ENCODE measurements at places on chromosomes 7 and 10.

DNA sequence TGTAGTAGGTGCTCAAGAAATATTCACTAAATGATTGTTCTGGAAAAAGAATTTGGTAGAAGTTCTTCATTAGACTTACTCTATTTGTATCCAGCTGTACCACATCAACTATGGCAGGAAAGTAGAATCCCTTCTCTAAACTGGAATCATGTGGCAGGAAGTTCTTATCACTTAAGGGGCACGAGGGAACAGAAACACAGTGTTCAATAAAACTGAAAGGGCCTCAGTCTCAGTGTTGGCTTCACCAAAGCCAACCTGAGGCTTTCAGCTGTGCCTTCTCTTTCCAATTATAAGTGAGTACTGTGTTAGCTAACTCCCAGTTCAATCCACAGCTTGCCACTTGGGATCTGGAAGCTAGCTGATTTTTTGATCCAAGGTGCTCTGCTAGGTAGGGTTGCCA lies 257.6 kb upstream of the LRGUK start:
- no peak for DNase-seq

DNA sequence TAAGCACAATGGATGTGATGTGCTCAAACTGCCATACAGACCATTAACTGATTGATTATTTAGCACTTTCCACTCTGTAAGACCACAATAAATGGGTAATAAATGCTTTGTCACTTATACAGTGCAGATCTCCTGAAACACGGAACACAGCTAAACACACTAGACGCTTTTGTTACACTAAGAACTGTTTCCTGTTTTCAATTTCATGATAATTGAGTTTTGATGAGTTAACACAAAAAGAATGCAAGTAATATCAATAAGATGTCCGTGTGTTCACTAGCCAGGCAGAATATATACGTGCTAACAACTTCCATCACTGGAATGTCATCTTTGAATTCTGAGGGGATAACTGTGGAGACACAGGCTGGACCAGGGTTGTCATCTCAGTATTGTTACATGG lies 178.8 kb downstream of the SKAP2 start:
- no peak for DNase-seq

- DNase-seq: peak; percentile 82
Measured at GRCh38 chr10:102917314-102917961, 656 bp upstream of the CNNM2 start.

DNA sequence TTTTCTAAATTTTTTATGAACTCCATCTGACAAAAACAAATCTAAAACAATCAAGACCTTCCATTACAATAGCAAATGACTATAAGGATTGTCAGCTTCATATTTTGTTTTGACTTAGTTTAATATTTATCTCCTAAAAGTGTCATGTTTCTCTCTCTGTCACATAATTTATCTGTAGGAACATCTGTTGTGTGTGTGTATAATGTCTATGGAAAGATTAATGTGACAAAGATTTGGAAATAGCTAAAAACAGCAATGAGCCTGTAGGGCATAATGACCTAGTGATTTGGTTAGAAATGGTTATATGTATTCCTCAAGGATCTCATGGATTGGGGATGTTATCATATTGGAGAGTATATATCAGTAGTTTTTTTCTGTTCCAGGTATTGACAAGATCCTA lies 69.6 kb upstream of the MDFIC start:
- no peak for DNase-seq

GRCh38 chr10:59867590-59867989 lies 38.8 kb downstream of the CCDC6 start:
- DNase-seq: no peak

DNA sequence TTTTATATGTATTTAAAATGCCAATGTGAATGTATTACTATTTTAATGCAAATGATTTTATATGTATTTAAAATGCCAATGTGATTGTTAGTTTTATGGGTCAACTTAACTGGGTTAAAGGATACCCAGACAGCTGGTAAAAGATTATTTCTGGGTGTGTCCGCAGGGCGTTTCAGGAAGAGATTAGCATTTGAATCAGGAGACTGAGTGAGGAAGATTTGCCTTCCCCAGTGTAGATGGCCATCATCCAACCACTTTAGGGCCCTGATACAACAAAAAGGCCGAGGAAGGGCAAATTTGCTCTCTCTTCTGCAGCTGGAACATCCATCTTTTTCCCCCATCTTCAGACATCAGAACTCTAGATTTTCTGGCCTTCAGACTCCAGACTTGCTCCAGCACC lies 116.2 kb downstream of the BAMBI start:
- no peak for DNase-seq

- no peak for DNase-seq
Measured at GRCh38 chr7:24926623-24927524, 53.1 kb downstream of the OSBPL3 start.

DNA sequence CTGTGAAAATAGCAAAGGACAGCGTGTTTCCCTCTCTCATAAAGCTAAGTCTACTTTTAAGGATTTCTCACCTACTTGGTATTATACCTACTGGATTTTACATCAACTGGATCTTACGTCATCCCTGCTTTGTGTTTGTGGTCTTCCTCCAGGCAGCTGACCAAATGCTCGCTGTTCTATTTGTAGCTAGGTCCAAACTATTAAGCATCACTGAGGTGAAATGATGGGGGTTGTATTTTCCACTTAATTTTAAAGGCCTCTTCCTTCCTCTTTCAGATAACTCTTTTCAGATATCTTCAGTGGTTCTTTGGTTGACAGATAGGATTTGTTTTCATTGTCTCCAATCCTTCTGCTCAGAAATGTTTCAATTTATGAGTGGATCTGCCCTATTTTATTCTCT lies 169.7 kb downstream of the RNLS start:
- no peak for DNase-seq

DNA sequence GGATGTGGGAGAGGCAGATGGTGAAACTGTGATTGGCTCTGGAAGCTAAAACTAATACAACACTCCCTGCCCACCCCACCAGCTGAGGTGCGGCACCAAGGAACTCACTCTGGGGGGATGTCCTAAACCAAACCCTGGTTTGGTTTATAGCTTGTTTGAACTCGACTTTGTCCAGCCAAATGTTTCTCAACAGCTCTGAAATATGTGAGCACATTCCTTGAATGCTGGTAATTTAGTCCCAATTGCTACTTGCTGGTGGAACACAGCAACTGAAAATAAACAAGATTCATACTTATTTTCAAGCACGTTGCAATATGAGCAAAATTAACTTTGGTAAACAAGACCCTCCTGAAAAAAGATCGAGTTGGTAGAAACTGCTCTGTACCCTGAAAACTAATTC lies 39.7 kb upstream of the CARD11 start:
- no peak for DNase-seq

- DNase-seq: no peak
Measured at GRCh38 chr10:103681617-103682399, 173.6 kb downstream of the SH3PXD2A start.

DNA sequence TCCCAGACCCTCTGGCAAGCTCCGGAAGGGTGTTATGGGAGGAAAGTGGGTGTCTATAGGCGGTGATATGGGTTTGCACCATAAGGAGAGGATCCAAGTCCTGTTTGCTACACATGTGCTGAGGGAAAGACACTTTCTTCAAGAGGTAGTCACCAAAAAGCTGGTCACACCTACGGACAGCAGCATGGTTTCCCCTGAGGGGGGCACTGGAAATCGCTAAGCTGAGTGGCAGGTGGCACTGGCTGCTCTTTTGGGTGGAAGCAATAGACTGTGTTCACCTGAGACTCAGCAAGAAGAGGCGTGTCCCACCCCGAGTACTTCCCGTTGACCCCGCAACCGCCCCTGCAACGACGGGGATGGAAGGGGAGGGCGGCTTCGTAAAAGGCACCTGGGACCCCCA lies 1.8 kb upstream of the FOXI2 start:
- DNase-seq: no peak

DNA sequence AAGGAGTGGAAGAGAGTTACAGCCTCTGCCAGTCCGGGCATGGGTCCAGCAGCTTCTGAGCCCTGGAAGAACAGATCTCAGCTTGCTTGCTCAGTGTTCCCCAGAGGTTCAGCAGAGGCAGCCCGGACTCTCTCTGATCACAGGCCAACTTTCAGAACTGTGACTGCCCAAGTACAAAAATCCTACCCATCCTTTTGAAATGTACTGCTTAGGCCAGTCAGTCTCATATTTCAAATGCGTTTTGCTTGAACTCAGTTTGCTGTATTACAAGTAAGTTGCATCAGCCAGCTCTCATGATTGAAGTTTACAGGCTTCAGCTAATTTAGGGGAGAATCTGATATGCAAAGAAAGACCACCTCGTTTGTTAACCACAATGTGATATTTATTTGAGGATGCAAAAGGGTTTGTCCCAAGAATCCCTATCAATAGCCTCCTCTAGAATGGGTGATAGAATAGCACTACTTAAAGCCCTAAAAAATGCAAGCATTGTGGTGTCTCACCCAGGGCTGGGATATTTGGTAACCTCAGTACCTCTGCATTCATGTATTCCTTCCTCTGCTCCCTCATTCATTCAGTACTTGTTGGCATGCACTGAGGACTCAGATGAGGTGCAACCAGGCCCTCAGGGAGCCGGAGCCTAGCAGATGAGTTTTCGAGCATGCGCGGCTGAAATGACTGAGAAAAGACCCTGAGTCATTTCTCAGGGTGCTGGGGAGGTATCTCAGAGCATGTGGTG lies 7.0 kb downstream of the AIMP2 start:
- DNase-seq: no peak

DNA sequence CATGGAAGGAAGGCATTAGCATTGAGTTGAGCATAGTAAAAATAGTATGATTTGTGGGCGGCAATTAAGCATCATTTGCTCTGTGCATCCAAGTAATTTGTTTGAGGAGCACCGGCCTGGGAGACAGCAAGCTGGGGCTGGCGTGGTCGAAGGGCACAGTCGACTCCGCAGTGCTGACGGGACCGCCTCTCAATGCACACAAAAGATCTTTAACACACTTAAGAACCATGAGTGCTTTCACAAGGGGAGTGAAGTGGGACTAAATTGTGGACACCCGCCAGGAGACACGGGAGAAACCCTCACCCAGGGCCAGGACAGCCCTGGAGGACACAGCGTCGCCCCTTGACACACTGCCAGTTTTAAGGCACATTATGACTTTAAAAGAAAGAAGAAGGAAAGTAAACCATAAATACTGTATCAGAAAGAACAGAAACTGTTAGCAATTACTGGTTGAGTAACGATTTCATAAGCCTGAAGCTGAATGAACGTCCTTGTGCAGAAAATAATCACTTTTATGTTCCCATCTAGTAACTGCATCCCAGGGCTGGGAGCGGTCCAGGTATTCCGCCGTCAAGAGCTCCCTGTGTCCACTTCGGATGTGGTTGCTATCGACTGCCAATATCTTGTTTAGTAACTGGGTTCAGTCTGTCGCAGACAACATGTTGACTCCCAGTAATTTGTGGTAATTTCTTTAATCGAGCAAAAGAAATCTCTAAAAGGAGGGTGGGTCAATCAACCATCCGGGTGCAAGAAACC lies 102.1 kb downstream of the EBF3 start:
- DNase-seq: no peak

DNA sequence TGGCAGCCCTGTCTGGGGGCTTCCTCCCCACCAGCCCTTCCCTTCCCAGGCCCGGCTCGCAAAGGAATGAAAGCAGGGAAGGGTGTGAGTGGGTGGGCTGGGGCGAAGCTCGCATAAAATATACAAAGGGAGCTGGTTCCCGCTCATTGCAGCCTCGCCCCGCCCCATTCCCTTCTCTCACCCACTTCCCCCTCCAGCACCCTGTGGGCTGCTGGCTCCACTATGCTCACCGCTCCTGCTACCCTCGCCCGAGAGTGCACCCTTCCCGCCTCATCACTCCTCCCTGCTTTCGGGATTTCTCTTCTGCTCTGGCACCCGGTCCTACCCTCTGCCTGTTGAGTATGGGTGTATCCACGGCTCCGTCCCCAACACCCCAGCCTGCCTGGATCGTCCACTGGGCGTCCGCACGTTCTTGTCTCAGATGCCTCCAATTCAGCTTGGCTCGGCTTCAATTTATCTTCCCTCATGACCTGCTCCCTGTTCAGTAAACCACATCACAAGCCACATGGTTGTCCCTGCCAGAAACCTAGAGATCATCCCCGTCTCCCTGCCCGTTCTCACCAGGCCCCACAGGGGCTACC lies 14.4 kb upstream of the TTYH3 start:
- DNase-seq: no peak

- DNase-seq: no peak
Measured at GRCh38 chr10:108411894-108412293, 1247.4 kb upstream of the SORCS1 start.

GRCh38 chr10:5595994-5596471 lies 70.4 kb downstream of the ASB13 start:
- DNase-seq: no peak
